ENCODE measurements at places on chromosomes 2 and 18. TPM values are rescaled to one million over a fixed set of nuclear protein-coding genes. Genes with fewer than 3 reads are reported as not detected.
A peak's percentile ranks its signal among the peaks of the same experiment; 100 is the strongest.

The SAG gene
- total RNA-seq = not detected

GRCh38 chr2:128036748-128037607 is 9.1 kb upstream of the SAP130 start:
- DNase-seq = no peak

- DNase-seq = peak; percentile 41
Measured at GRCh38 chr2:191486584-191487320, 191.2 kb upstream of the NABP1 start.

- no peak for DNase-seq
Measured at GRCh38 chr2:119879502-119879901, 119.8 kb downstream of the PTPN4 start.

DNA sequence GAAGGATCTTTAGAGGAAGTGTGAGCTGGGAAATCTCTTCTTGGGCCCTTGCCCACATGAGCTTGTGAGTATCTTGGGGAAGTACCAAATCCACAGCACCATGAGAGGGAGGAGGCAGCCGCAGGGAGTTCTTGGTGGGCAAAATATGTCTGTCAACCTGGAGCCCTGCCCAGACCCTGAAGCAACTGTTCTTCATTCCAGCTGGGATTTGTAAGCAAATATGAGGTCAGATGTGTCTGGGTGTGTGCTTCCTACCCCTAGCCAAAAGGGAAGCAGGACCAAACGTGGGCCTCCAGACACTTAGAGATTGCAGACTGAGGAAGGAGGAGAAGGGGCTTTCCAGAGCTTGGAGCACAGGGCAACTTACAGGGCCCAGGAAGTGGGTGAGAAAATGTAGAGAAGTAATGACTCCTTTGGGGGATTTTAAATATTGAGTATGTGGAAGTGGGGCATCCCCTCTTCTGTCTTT is 41.9 kb downstream of the TMEM247 start:
- DNase-seq = peak; percentile 88

DNA sequence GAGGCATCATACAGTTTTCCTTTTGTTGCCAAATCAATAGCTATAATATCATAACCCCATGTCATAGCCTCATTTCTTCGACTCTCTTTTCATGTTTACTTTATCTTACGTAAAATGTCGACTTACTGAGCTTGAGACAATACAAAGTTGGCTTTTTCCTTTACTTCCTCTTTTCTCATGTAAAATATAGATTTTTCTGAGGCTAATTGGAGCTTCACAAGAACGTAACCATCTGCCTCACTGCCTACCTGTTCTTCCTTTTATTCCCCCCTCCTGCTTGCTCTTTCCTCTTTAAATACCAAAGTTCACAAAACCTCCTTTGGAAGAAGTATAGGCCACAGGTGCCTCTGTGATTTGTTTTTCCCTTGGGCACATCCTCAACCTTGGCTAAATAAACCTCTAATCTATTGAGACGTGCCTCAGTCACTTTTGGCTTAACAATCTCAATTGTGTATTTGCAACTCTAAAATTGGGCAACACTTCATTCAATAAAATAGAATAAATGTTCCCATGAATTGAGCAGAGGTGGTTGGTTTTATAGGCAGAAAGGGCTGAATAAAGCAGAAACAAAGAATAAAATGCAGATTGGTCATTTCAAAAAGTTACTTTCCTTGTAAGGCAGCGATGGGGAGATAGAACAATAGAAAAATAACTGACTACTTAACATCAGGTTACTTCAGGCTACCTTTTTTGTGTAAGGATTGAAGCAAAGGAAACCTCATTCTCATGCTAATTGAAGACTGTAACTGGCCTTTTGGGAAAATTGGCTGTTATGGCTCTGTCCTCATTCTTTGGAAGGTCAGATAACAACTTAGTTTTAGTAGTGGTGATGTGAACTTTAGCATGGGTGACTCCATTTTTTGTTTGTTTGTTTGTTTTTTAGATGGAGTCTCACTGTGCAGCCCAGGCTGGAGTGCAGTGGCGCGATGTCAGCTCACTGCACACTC is 21.3 kb downstream of the COMMD1 start:
- no peak for DNase-seq

All from skin of body (tissue), 3 donors.